ENCODE measurements at places on chromosomes 11 and 22.

- DNase-seq = no peak
Observed at GRCh38 chr11:64089915-64090805, 54.4 kb downstream of the FLRT1 start.

DNA sequence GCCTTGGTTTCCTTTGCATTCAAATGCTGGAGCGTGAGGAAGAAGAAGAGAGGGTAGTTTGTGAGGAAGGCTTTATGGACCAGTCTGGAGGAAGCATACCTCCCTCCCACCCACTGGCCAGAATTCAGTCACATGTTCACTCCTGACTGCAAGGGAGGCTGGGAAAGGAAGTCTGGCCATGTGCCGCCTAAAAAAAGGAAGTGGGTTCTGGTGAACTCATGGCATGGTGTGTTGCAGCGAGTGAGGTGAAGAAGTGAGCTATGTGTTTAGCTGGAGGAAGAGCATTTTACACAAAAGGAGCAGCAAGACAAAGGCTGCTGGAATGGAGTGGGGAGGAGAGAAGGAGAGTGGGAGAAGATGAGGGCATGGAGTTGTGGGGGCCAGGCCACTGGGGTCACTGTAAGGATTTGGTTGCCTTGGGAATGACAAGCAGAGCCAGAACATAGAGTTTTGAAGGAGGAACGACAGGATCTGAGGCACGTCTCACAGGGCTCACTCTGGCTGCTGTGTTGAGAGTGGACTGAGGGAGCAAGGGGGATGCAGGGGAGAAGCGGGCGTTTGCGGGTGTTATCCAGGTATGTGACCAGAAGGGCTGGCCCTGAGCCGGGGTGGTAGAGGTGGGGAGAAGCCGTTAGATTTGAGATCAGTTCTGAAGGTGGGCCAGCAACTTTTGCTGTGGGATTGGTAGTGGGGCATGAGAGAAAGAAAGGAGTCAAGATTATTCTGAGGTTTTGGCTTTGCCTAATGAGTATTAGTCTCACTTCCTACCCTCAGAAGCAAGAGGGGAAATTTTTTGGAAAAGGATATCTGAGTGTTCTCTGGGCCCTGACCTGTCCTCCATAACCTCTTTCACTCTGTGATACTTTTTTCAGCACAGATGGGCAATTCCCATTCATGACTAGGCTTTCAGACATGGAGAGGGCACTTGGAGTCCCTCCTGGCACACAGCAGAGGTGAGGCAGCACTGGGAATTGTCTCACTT lies 26.4 kb downstream of the BMAL1 start:
- DNase-seq = peak; percentile 21

GRCh38 chr11:61973476-61974162 lies 6.2 kb upstream of the FTH1 start:
- DNase-seq = no peak

DNA sequence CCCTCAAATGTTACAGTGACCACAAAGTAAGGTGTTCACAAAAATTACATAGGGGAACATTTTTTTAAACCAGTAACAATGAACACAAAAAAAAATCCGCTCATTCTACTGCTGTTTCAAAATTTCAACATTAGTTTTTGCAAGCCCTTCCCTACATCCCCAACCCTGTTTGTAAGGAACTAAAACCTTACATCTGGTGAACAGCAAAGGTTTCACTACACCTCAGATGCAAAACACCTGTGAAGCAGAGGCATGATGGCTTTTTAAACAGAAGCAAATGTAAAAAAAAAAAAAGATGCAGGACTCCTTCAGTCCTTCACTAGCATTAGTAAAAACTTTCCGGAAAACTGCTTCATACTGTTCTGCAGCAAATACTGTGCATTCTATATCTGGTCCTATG lies 50.0 kb upstream of the API5 start:
- DNase-seq = no peak

DNA sequence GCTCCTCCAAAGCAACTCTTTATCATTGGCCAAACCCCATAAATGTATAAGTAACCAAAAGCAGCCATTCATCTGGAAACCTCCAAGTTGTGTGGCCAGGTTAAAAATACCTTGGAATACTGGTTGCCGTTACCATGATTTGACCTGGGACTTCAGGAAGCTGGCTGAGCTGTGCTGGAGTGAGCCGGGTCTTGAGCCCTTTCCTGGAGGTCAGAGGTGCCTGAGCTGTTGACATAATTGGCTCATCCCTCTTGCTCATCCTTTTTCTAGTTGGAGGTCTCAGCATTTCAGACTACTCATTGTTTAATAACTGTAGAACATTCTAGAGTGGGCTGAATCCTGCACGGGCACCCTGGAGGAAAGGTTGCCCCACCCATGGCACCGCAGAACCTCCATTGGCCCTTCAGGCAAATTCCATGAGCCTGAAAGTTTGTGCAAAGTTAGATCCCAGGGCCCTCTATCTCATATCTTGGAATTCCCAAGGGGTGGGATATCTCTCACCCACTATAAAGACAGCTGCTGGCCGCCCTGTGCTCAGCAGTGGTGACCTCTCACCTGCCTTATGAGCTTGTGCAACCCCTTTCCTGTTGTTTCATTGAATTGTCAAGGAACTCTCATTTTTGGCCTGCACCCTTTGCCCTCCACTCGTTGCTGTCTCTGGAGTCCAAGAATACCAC lies 77.0 kb downstream of the C22orf31 start:
- DNase-seq = no peak

- peak; percentile 77 for DNase-seq
Observed at GRCh38 chr11:76799066-76799804, 16.1 kb downstream of the TSKU start.

GRCh38 chr22:29270475-29271271 lies 2.6 kb downstream of the EWSR1 start:
- DNase-seq = no peak

GRCh38 chr11:91365986-91366585 lies 858.5 kb upstream of the FAT3 start:
- DNase-seq = no peak

DNA sequence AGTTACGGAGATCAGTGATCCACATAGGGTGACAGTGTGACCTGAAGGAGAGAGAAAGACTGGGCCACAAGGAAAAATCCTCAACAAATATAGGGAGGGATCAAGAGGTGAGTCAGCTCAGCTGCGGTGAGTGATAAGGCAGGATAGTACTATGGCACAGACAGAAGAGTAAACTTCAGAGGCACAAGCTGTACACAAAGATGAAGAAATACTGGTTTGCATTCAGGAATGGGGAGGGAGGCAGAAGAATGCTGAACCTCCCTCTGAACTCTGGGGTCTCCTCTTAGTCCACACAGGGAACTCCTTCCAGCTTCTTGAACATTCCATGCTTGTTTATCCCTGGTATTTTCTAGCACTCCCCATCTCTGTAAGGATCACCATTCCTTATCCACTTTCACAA lies 162.7 kb downstream of the BARX2 start:
- no peak for DNase-seq

GRCh38 chr11:119663279-119663678 lies 65.7 kb downstream of the NECTIN1 start:
- DNase-seq = no peak

- no peak for DNase-seq
Observed at GRCh38 chr11:132050049-132050448, 679.6 kb downstream of the NTM start.

GRCh38 chr22:50506611-50507420 lies 686 bp downstream of the LMF2 start:
- no peak for DNase-seq

- DNase-seq = no peak
Observed at GRCh38 chr11:13098063-13098462, 88.9 kb downstream of the RASSF10 start.

GRCh38 chr22:48442663-48443062 lies 1385.0 kb downstream of the BRD1 start:
- DNase-seq = no peak

- DNase-seq = no peak
Observed at GRCh38 chr11:45057938-45058646, 88.3 kb upstream of the PRDM11 start.

- no peak for DNase-seq
Observed at GRCh38 chr11:134780486-134781147, 368.6 kb upstream of the B3GAT1 start.

GRCh38 chr11:118897721-118898310 lies 14.1 kb downstream of the CXCR5 start:
- no peak for DNase-seq

DNA sequence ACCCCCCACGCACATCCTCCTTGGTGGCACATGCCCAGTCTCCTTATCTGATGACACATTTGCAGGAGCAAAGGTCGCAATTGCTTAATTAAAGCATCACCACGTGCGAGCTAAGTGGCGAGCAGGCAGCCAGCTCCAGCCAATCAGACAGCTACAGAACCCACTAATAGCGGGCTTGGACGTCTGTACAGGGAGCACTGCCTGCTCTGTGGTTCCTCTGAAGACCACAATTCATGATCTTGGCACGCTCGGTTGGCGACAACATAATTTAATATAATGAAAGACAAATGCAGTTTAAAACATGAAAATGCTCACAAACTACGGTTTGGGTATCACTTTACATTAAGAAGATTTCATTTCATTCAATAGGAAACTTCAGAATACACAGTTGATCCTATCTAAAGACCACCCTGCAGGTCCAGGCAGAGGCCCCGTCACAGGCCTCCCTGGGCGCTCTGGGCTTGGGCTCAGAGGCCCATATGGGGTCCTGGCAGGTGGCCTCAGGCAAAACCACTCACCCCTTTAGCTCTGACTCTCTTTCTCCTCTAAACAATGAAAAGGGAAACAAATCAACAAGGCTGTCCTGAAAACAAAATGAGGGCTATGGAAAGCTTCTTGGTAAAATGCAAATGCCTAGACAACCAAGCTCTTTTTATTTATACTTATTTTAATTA lies 10.4 kb downstream of the PACSIN2 start:
- DNase-seq = no peak

DNA sequence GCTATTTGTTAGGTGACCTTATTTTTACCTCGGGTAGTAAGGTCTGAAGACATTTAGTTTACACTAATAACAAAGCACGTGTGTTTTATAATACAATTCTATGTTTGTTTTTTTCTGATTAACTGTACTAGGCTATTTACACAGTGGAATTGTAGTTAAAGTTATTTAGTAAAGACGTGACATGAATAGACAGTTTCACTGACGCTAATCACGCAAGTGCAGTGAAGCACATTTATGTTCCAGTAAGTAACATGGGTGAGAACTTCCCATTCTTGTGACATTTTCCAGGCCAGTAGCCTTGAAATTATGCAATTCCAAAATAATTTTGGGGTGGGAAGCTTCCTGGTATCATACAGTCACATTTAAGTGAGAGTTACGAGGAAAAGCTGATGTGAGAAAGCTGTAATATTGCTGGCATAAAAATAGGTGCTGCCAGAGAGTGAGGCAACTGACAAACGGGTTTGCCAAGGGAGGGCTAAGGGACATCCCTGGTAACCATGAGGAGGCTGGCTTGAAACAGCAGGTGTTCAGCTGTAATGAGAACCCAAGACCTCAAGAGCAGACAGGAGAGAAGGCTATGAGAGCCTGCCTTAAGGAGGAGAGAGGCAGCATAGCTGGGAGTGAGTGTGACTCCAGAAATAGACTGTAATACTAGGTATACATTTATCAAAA lies 378.8 kb downstream of the DCDC1 start:
- DNase-seq = no peak

DNA sequence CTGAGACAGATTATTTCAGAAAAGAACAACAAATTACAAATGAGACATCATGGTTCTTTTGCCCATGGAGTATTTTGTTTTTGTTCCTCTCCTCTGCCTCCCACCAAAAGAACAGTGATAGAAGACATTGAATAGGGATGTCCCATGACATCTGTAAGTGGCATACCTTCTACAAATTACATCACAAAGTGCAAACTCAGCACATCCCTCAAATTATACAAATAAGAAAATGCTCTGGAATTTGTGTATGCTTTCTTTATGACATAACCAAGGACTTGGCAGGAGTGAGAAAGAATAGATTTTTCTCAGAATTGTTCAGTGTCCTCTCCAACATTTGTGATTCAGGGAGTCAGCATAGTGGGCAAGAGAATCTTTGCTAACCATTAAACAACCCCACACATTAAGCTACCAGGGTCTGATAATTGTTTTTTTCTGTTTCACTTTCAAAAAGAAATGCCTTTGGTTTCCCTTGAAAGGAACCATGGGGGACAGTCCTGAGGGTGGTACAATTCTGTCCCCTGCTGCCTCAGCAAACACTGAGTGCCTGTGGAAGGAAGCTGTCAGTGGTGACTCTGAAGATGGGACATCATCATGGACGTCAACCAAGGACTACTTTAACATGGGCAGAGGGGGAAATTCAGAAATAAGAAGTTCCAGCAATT lies 430.3 kb downstream of the AASDHPPT start:
- no peak for DNase-seq

GRCh38 chr11:13784855-13785254 lies 116.4 kb downstream of the FAR1 start:
- no peak for DNase-seq

DNA sequence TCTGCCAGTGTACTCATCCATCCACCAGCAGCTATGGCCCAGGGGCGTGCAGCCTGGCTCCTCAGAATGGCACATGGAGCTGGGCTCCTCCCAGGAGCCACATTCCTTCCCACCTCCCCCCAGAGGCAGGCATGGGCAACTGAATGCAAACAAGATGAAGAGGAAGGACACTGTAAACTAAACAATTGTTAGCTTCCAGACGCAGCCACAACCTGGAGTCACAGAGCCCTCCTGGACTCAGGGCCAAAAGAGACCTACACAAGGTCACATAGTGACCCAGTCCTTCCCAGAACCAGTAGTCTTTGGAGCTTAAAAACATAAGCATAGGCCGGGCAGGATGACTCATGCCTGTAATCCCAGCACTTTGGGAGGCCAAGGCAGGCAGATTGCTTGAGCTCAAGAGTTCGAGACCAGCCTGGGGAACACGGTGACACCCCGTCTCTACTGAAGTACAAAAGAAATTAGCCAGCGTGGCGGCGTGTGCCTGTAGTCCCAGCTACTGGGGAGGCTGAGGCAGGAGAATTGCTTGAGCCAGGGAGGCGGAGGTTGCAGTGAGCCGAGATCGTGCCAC lies 30.7 kb upstream of the CLDN5 start:
- DNase-seq = no peak

DNA sequence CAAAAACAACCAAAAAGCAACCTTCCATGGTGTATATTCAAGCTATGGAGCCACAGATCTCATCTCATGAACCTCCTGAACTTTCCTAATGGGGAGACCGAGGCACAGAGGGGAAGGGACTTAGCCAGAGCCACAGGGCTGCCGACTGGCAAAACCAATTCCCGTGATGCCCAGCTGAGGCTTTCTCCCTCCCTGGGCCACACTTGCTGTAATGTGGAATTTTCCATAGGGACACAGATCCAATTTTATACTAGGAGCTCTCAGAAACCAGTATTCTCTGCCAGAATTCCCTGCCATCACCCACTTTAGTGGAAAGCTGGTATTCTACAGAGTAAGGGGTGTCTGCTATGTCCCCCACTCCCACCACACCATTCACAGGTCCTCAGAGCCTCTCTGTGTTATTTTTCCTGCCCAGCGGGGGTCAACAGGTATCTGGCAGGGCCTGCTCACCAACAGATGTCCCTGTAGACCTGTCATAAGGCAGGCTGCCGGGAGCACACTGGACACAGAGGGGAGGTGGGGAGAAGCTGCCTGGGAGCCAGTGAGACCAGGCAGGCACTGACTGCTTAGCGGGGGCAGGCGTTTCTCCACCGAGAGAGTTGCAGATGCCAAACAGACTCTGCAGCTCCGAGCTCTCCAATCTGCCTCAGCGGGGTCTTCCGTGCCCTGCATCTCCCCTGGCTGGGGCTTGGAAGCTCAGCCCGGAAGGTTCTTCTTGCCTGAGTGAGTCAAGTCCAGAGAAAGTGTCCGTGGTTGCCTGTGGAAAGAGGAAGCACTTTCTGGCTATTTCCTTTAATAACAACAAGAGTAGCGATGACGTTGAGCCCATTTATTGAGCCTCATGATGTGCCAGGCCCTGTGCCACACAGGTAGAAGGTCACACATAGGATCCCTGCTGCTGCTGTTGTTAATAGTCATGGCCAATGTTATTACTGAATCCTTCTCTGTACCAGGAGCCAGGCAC lies 26.3 kb downstream of the RPS6KA4 start:
- no peak for DNase-seq
